ENCODE measurements at places on chromosomes 4 and X. TPM values are rescaled to one million over a fixed set of nuclear protein-coding genes. Genes with fewer than 3 reads are reported as not detected.

The CENPE gene
- 34.4 TPM for total RNA-seq

The SPRY1 gene
- total RNA-seq = 76.3 TPM

The EDNRA gene
- 0.75 TPM for total RNA-seq

The COL25A1 gene
- total RNA-seq = 4.6 TPM

The NDNF gene
- 0.17 TPM for total RNA-seq

- H3K4me3 ChIP-seq = no peak overlapping the region
- peaks cover 56% of the 10 kb centered on the region for H3K36me3 ChIP-seq
- no peaks in the 10 kb centered on the region for H3K4me1 ChIP-seq
- H3K27me3 ChIP-seq = no peaks in the 10 kb centered on the region
- H3K27ac ChIP-seq = no peak overlapping the region
- DNase-seq = no peak
Observed at GRCh38 chr4:99058228-99058627, 30.4 kb downstream of the ADH5 start.

DNA sequence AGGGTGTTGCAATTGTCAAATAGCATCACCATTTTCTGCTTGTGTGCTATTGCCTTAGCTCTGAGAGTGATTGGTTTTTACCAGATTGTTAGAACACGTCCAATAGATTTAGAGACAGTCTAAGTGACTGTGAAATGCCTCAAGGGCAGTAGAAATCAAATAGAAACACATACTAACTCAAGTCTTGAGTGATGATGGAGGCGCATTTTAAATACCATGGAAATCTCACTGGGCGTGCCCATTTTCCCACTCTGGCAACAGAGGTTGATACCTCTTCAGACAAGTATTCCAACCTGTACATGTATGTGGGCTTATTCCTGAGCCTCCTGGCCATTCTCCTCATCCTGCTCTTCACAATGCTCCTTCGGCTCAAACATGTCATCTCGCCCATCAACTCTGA, 7.2 kb downstream of the SERTM2 start:
- H3K27ac ChIP-seq = no peak overlapping the region
- DNase-seq = no peak
- H3K36me3 ChIP-seq = no peaks in the 10 kb centered on the region
- H3K4me1 ChIP-seq = peaks cover 13% of the 10 kb centered on the region

GRCh38 chr4:182835006-182835740, 82.0 kb downstream of the DCTD start:
- no peak overlapping the region for H3K27ac ChIP-seq
- peak; percentile 56 for DNase-seq
- no peaks in the 10 kb centered on the region for H3K4me1 ChIP-seq

GRCh38 chr4:123306769-123307168, 89.8 kb upstream of the SPRY1 start:
- no peak for DNase-seq
- peaks cover 9% of the 10 kb centered on the region for H3K36me3 ChIP-seq
- no peak overlapping the region for H3K27ac ChIP-seq
- no peak overlapping the region for H3K4me3 ChIP-seq
- peaks cover 6% of the 10 kb centered on the region for H3K4me1 ChIP-seq
- no peaks in the 10 kb centered on the region for H3K27me3 ChIP-seq

- no peak for DNase-seq
- peaks cover 5% of the 10 kb centered on the region for H3K4me1 ChIP-seq
- peak overlapping the region; percentile 63 for H3K27ac ChIP-seq
- no peaks in the 10 kb centered on the region for H3K27me3 ChIP-seq
- peaks cover 31% of the 10 kb centered on the region for H3K36me3 ChIP-seq
Observed at GRCh38 chr4:70687392-70687791, 940 bp upstream of the UTP3 start.

- H3K27ac ChIP-seq = no peak overlapping the region
- no peaks in the 10 kb centered on the region for H3K36me3 ChIP-seq
Observed at GRCh38 chr4:81663368-81663767, 191.7 kb upstream of the RASGEF1B start.

DNA sequence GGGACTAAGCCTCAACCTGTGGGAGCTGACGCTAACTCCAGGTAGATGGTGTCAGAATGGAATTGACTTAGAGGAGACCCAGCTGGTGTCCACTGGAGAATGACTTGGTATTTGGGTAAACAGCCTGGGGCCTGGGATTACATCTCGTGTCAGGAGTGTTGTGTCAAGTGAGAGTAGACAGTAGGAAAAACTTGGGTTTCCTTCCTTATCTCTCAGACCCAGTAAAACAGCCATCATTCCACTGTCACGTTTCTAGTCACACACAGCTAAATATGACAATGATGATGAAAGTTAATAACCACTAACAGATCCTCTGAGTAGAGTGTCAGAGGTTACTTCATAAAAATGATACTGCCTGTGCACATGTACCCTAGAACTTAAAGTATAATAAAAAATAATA, 13.8 kb downstream of the ZNF674 start:
- H3K27ac ChIP-seq = no peak overlapping the region
- H3K4me3 ChIP-seq = no peak overlapping the region
- H3K27me3 ChIP-seq = no peaks in the 10 kb centered on the region
- peaks cover 7% of the 10 kb centered on the region for H3K36me3 ChIP-seq

DNA sequence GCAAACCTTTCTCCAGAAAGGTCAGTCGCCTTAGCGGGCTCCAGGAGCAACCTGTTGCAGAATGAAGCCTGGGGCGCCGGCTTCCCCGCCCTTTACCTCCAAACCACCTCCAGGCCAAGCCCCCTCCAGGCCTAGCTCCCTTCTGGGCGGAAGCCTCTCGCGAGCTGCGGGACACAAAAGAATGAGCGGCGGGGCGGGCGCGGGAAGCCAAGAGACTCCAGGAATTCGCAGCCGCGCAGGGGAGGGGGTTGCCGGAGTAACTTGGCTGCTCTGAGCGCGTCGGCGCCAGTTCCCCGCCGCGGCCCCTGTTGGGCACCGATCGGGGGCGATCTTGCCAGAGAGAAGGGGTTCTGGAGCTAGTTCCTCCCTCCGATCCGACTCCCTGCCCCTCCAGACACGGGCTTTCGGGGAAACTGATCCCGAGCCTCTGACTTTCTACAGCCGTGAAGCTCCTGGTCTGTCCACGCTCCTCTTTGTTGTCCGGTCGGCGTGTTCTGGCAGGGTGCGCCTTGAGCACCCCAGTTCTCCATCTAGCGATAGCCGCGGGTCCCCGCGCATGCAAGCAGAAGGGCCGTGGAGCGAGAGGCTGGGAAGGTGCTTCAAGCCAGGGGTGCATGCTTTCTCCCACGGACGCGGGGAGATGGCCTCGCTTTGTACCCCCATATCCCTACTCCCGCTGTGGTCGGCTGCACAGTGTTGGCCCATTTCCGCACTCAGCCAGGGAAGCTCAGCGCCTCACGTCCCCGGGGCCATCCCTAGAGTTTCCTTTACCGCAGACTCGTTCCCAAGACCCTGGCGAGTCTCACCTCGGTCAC, 1.2 kb downstream of the PROM1 start:
- H3K36me3 ChIP-seq = peaks cover 28% of the 10 kb centered on the region
- peaks cover 5% of the 10 kb centered on the region for H3K27me3 ChIP-seq
- DNase-seq = peak; percentile 90
- H3K4me1 ChIP-seq = 0 out of 2 replicates have a peak, but pooled peaks cover 4% of the 10 kb centered on the region
- no peak overlapping the region for H3K27ac ChIP-seq
- peak overlapping the region; percentile 90 for H3K4me3 ChIP-seq

DNA sequence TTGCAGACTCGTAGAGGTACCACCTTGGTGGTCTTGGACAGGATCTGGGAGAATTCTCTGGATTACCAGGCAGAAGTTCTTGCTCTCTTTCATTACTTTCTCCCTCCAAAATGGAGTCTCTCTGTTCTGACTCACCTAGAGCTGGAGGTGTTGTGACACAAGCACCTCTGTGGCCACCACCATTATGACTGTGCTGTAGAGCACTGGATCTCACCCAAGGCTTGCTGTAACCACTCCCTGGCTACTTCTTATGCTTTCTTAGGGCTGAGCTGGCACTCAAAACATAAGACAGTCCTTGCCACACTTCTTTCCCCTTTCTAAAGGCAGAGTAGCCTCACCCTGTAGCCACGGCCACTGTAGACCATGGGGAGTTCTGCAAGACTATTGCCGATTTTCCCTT, 296.6 kb upstream of the DIPK2B start:
- no peak overlapping the region for H3K4me3 ChIP-seq
- H3K4me1 ChIP-seq = no peaks in the 10 kb centered on the region
- no peaks in the 10 kb centered on the region for H3K27me3 ChIP-seq
- DNase-seq = no peak
- H3K36me3 ChIP-seq = peaks cover 15% of the 10 kb centered on the region

GRCh38 chrX:150060406-150060805, 122.1 kb upstream of the EOLA2 start:
- DNase-seq = no peak
- H3K4me1 ChIP-seq = no peaks in the 10 kb centered on the region
- H3K27ac ChIP-seq = no peak overlapping the region
- no peaks in the 10 kb centered on the region for H3K27me3 ChIP-seq
- H3K36me3 ChIP-seq = no peaks in the 10 kb centered on the region

- H3K4me3 ChIP-seq = no peak overlapping the region
- DNase-seq = no peak
- H3K4me1 ChIP-seq = peaks cover 3% of the 10 kb centered on the region
Observed at GRCh38 chr4:26867914-26868684, 7.5 kb downstream of the STIM2 start.

DNA sequence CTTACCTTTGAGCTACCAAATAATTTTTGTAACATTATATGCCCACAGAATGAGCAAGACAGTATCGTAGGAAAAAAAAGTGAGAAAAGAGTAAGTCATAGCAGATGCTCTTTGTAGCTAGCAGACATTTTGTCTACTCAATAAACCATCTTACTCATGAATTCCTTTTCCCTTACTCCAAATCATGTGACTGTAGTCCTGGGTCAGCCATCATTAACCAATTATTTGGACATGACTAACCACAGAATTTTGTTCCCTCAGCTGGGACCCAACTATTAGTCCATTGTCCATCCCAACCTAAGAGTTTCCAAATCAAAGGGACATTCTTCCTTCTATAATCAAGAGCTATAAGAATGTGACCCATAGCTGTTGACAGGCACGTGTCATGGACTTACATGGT, 11.4 kb downstream of the UBE2D3 start:
- no peaks in the 10 kb centered on the region for H3K27me3 ChIP-seq
- no peak overlapping the region for H3K27ac ChIP-seq
- H3K4me1 ChIP-seq = peaks cover 6% of the 10 kb centered on the region
- peaks cover 28% of the 10 kb centered on the region for H3K36me3 ChIP-seq

DNA sequence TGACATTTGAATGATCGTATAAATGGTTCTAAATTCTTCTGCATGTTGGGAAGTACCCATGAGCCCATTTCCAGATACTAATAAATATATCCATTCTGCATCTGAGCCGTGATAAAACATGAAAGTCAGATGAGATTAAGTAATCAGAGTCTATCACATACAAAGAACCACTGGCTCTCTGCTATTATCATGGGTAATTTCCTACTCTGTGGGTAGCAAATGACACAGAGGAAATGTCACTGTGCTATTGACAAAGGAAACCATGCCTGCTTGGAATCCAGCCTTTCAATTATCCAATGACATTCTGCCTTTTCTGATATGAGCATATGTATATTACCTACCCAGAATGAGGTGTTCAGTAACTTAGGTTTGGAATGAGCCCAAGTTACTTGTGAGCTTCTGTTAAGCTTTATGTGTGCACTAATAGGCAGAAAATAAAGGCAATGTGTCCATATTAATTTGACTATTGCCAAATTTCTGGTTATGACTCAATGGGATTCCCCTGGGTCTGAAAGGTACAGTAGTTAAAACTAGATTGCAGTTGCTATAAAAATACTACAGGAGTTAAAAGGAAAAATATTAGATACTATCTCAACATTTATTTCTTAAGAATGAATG, 238.7 kb upstream of the KCNIP4 start:
- no peaks in the 10 kb centered on the region for H3K27me3 ChIP-seq
- no peak for DNase-seq
- H3K4me3 ChIP-seq = no peak overlapping the region
- H3K27ac ChIP-seq = no peak overlapping the region
- peaks cover 6% of the 10 kb centered on the region for H3K4me1 ChIP-seq

DNA sequence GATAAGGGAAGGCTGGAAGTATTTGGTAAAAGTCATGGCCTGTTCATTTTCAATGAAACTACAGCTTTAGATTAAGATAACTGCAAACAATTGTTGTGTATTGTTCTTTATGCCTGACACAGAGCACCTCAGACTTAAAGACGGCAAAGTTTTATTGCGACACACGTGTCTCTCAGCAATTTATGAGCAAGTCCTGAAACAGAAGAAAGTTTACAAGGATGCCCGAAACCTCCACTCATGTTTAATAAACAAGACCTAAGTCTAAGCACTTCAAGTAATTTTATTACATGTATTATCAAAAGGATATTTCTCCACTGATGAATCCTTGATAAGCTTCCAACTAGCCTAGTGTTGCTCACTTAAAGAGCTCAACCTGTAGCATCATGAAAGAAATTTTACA, 51.0 kb downstream of the DHX15 start:
- no peak for DNase-seq
- no peak overlapping the region for H3K4me3 ChIP-seq
- no peaks in the 10 kb centered on the region for H3K4me1 ChIP-seq
- H3K36me3 ChIP-seq = peaks cover 28% of the 10 kb centered on the region

- no peaks in the 10 kb centered on the region for H3K36me3 ChIP-seq
- no peak overlapping the region for H3K27ac ChIP-seq
- no peaks in the 10 kb centered on the region for H3K4me1 ChIP-seq
- no peak for DNase-seq
Observed at GRCh38 chr4:135256111-135256510, 1054.5 kb upstream of the PABPC4L start.

DNA sequence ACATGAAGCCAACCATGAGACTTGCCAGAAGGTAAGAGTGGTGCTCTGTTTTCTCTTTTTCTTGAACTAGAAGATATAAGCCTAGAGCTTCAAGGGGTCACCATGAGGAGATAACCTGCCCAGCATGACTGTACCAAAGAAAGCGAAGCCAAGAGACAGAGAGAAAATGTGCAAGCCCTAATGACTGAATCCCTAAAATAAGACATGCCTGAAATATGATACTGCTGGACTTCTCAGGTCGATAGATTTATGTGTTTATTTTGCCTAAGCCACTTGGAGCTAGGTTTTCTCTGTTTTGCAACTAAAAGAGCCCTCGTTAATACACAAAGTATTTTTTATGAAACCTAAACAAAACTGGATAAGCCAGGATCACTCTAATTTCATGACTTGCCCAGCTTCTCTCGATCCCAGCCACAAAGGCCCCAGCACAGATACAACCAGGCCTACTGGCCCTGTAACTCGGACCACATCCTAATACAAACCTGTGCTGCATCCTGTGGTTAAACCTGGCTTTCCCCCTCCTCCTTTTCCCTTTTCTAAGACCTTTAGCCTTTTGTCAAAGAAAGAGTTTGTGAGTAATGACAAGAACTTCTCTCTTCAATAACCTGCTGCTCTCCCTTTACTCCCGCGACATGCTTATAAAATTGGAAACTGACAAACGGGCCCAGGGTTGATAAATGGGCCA, 185.8 kb downstream of the APBB2 start:
- no peak for DNase-seq
- H3K4me3 ChIP-seq = no peak overlapping the region
- H3K27ac ChIP-seq = no peak overlapping the region
- H3K4me1 ChIP-seq = no peaks in the 10 kb centered on the region

GRCh38 chr4:76559236-76560071, 124.4 kb downstream of the SHROOM3 start:
- DNase-seq = no peak
- H3K4me3 ChIP-seq = peak overlapping the region; percentile 11
- H3K27ac ChIP-seq = no peak overlapping the region
- H3K27me3 ChIP-seq = no peaks in the 10 kb centered on the region
- H3K4me1 ChIP-seq = peaks cover 8% of the 10 kb centered on the region
